ENCODE measurements at places on chromosomes 12 and 14.
A peak's percentile ranks its signal among the peaks of the same experiment; 100 is the strongest.

DNA sequence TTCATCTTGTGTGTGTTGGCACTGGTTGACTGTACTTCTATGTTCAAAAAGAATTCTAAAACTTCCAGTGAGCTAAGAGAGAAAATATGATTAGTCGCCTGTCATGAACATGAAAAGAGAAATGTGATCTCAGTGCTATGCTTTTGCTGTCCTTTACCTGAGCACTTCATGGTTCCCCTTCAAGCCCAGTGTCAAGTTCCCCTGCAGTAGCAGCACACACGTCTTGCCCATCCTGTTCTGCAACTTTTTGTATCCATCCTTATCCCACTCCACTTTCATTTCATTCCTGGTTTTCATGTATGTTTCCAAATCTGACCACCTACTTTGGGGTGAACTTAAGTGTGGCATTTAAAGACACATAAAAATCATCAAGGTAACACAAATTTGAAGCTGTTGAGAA, 848.0 kb upstream of the USP15 start:
- DNase-seq = no peak

DNA sequence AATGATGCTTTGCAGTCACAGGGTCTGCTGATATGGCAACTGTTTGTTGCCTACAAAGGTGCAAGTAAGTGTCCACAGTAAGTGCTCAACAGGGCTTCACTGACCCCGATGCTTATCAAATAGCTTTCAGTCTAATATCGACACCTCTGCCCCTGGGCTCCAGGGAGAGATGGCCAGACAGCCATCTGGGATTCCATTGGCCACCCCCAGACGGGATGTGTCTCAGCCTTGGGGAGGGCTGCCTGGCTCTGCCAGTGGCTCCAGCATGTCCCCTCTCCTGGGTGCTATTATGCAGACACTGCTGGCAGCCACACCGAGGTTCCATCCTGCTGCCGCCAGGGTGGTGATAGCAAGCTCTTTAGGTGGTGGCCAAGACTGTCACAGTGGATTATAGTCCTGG, 57.4 kb downstream of the DGLUCY start:
- no peak for DNase-seq

- DNase-seq = peak; percentile 80
Observed at GRCh38 chr12:3795492-3796133, 42.7 kb upstream of the CRACR2A start.

DNA sequence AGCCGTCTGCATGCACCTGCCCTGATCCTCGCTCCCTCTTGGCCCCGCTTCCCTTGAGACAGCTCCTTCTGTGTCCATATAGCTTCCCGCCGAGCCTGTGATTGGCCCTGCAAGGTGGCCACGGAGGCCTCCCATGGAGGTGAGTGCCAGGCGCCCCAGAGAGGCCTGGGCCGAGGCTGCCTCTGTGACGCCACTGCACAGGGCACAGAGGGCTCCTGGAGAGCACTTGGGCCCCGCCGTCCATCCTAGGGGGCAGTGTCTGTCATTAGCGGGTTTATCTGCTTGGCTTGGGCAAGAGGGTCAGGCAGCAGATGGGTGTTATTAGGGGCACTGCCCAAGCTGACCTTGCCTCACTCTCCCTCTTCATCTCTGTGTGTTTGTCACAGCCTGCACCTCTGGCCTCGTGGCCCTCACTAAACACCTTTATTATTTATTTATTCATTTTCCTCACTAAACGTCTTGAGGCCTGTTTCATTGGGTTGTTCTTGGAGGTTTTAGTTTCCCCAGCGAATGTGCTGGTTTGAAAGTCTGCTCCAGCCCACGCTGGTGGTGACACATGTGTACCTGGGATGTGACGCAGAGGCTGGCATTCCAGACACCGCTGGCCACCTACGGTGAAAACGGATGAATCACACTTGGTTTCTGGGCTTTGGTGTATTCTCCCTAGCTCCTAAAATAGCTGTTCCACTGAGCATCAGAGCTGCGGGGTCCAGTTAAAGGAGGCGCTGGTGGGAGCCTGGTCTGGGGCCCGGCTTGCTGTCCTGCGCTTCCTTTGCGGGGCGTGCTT, 5.9 kb downstream of the ZFYVE21 start:
- no peak for DNase-seq

- no peak for DNase-seq
Observed at GRCh38 chr14:100892496-100893227, 10.9 kb downstream of the RTL1 start.

DNA sequence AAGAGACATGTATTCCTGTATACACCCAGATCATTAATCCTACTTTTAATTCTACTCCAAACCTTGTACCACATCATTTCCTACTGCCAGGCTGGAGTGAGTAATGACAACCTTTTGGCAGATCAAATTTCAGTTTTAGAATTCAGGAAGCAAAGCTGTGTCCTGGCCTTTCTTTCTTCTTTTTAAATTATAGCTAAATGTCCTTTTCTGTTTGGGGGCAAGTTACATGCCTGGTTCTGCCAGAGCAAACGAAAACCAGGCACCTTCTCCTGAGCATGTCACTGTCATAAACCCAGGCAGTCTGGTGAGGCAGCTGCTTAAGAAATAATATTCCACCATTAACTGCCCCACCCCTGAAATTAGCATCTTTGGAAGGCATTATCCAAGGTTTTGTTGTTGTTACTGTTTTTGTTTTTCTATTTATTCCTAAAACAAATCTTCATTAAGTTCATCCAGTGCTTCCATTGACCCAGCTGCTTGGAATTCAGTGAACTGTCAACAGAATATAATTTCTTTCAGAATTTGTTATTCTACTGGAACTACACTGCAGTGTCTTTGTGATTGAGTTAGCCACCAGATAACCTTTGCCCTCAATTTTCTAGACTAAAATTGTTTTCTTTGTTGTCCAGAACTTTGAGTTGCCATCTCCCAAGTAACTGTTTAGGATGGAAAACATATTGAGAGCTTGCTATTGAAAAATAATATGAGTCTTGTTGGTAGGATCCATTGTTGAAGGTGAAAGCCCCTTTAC, 33.2 kb downstream of the SAMD4A start:
- DNase-seq = no peak

DNA sequence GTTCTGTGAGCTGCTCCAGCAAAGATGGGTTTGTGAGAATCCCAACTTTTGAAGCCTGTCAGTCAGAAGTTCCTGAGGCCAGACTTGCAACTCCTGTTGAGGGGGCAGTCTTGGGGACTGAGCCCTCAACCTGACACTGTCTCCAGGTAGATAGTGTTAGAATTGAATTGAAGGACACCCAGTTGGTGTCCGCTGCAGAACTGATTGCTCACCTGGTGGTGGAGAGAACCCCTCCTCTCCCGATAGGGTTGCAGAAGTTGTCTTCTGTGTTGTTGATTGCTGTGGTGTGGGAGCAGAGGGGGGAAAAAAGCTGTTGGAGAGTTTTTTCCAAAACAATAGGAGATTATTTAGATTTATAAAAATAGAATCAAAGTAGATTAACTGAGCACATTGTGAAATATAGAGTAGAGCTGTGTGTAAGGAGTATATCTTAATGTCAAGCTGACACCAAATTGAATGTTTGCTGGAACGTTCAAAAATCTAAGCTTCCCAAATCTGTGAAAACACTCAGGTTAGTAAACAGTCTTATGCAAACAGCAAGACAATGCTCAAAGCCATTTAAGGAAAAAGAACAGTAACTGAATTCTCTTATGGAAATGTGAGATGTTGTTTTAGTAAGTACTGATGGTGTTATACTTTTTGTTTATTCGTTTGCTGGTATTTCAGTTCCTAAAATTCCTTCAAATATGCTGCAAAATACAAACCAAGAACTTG, 18.6 kb downstream of the HIF1A start:
- no peak for DNase-seq

GRCh38 chr14:61476754-61477410, 155.5 kb downstream of the PRKCH start:
- DNase-seq = no peak

- DNase-seq = peak; percentile 23
Observed at GRCh38 chr12:78406828-78407227, 457.7 kb upstream of the SYT1 start.

DNA sequence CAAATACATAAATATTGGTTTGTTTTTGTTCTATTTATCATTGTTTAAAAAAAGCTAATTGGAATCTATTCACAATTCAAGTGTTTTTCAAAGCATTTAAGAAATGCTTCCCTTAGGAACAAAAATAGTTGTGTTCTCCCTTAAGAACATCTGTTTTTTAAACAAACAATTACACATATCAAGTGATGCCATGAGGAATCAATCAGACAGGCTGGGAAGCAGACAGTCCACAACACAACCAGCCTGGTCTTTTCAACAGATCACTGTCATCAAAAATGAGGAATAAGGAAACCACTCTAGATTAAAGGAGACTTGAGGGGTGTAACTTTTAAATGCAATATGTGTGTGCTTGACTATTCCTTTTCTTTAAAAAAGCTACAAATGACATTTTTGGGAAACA, 25.5 kb downstream of the GALC start:
- DNase-seq = no peak

DNA sequence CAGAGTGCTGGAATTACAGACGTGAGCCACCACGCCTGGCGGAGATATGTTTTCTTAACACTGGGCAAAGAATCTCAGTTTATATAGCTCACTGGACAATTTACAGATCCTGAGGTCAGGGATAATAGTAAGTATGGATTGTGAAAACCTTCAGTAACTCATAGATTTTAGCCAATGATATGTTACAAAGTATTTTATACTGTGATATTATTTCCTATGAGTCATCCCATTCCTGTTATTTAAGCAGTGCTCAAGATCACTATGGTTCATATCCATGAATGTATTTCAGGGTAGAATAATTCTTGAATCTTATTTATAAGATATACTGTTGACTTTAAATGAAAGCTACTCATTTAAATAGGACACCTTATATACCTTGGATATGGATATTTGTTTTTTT, 107.2 kb downstream of the RAD51B start:
- DNase-seq = no peak

GRCh38 chr12:7959701-7960121, 23.7 kb upstream of the SLC2A3 start:
- no peak for DNase-seq

GRCh38 chr14:30375296-30375892, 183.6 kb upstream of the G2E3 start:
- DNase-seq = peak; percentile 71

DNA sequence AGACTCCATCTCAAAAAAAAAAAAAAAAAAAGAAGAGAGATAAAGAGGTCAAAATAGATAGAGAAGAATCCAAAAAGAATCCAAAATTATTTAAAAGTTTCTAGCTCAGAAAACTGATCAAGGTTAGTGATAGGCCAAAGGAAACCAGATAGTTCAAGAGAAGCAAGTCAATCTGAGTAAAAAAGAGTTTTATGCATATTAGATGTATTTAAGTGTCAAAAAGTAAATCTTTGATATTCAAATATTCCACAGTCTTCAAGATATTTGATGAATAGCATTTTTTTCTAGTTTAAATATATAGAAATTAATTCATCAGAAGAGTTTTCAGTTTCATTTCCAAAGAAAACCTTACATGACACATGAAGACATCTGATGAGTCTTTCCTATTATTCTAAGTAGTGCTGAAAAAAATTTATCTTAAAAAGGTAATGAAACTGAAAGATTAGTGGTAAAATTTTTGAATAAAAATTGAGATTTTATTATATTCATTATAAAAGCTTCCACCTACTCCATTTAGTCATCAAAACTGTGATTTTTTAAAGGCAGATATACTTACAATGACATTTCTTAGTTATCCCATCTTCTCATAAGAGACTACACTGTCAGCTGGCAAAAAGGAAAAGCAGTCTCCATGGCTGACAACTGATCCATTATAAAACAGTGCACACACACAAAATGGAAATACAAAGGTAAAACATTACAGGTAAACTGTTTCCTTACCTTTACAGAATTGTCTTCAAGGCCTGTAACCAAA, 68.6 kb downstream of the RPS6KA5 start:
- no peak for DNase-seq

GRCh38 chr12:1702713-1703112, 11.8 kb downstream of the ADIPOR2 start:
- no peak for DNase-seq

DNA sequence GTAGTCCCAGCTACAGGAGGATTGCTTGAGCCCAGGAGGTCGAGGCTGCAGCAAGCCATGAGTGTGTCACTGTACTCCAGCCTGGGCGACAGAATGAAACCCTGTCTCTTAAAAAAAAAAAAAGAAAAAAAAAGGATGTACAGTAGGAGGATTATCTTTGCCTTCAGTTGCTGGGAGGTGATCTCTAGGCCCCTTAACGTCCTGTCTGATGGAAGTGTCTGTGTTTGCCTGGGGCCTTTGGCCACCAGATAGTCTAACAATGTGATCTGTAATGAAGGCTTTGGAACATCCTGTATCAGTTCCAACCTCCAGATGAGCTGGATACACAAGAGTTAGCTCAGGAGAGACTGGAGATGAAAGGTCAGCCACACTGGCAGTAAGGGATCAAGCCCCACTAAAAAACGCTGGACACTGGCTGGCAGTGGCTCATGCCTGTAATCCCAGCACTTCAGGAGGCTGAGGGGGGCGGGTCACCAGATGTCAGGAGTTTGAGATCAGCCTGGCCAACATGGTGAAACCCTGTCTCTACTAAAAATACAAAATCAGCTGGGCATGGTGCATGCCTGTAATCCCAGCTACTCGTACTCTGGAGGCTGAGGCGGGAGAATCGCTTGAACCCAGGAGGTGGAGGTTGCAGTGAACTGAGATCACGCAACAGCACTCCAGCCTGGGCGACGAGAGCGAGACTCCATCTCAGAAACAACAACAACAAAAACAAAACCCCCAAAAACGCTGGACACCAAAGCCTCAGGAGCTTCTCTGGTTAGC, 19.0 kb upstream of the HNF1A start:
- DNase-seq = no peak

- no peak for DNase-seq
Observed at GRCh38 chr12:39329018-39329417, 113.9 kb downstream of the KIF21A start.

- DNase-seq = no peak
Observed at GRCh38 chr12:92403210-92404175, 257.8 kb upstream of the BTG1 start.

DNA sequence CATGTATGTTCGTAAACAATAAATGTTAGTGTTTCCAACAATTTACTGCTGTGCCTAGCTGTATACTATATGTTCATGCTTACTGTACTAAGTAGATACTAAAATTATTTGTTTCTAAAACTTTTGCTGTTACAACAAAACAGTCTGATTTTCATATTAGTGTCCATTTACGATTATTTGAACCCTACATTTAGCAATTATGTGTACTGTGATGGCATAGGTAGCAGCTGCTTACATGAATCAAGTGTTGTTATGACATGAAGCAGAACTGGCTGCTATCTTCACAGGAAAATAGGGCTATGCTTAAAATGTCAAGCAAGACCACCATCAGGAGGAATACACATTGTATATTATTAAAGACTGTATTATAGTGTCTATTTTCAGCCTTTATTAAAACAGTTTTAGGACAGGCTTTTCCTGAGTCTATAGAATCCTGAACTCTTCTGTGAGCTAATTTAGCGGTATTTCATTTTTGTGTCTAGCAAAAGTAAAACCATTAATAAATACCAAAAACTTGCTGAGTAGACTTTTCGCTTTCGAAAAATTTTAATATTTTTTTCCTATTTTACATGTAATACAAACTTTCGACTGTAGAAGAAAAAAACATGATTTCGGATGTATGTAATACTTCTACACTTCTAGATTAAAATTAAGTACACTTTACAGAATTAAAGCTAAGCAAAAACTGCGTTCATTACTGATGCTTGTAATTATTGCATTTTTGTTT, 1.1 kb upstream of the WDR89 start:
- peak; percentile 9 for DNase-seq

Data from NCI-H748 treated with DMSO at 0.1 percent for 48 hours (cell line).